ENCODE measurements at places on chromosomes 1 and 21. TPM values are rescaled to one million over a fixed set of nuclear protein-coding genes. Genes with fewer than 3 reads are reported as not detected.

GRCh38 chr1:189847613-189848012 is 630.1 kb downstream of the BRINP3 start:
- H3K36me3 ChIP-seq = no peaks in the 10 kb centered on the region
- no peak overlapping the region for H3K4me3 ChIP-seq
- H3K4me1 ChIP-seq = no peaks in the 10 kb centered on the region

DNA sequence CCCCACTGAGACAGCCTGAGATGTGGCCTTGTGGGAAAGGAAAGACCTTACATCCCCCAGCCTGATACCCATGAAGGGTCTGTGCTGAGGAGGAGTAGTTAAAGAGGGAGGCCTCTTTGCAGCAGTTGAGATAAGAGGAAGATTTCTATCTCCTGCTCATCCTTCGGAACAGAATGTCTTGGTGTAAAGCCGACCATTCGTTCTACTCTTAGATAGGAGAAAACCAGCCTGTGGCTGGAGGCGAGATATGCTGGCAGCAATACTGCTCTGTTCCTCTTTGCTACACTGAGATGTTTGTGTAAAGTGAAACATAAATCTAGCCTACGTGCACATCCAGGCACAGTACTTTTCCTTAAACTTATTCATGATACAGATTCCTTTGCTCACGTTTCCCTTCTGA is 1.5 kb upstream of the CCDC27 start:
- DNase-seq = no peak
- H3K4me3 ChIP-seq = no peak overlapping the region
- H3K4me1 ChIP-seq = no peaks in the 10 kb centered on the region
- H3K36me3 ChIP-seq = no peaks in the 10 kb centered on the region
- no peak overlapping the region for H3K27ac ChIP-seq

GRCh38 chr1:209657918-209658317 is 5.7 kb upstream of the LAMB3 start:
- peaks cover 79% of the 10 kb centered on the region for H3K4me1 ChIP-seq
- no peaks in the 10 kb centered on the region for H3K27me3 ChIP-seq
- no peak for DNase-seq
- H3K36me3 ChIP-seq = no peaks in the 10 kb centered on the region

SPATA1 gene
- total RNA-seq = not detected

DNA sequence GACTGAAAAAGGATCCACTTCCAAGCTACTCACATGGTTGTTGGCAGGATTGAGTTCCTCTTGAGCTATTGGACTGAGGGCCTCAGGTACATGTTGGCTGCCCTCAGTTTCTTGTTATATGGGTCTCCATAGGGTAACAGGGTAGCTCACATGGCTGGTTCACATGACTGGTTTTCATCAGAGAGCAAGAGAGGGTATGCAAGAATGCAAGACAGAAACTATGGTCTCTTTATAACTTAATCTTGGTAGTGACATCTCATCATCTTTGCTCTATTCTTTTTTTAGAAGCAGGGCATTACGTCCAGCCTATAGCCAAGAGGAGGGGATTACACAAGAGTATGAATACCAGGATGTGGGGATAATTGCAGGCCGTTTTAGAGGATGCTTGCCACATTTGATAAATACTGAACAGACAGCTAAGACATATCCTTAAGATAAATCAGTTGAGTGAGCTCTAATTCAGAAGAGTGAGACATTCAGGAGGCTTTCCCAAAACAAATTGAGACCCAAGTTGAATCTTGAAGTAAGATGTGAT is 100.2 kb downstream of the HMCN1 start:
- no peaks in the 10 kb centered on the region for H3K4me1 ChIP-seq
- no peaks in the 10 kb centered on the region for H3K27me3 ChIP-seq
- no peak overlapping the region for H3K4me3 ChIP-seq
- no peaks in the 10 kb centered on the region for H3K36me3 ChIP-seq
- no peak overlapping the region for H3K27ac ChIP-seq
- no peak for DNase-seq

GRCh38 chr1:227712648-227713047 is 22.5 kb downstream of the JMJD4 start:
- no peaks in the 10 kb centered on the region for H3K4me1 ChIP-seq
- no peak overlapping the region for H3K27ac ChIP-seq
- no peaks in the 10 kb centered on the region for H3K27me3 ChIP-seq
- no peak overlapping the region for H3K4me3 ChIP-seq
- no peak for DNase-seq

DNA sequence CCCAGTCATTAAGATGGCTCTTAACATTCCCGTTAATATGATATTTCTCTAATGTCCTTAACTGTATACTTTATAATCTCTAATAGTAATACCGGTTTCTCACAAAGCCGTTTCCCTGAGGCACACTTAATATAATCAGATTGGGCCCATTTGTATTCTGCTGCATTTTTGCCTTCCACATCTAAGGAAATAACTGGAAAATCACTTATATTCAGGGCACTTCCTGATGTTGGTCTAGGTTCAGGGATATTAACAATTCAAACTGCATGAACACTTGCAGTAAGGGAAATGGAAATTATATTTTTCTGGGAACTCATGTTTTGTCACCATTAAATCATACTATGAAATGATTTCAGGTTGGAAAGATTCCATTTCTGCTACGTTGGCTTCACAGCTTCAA is 119.8 kb downstream of the TPR start:
- H3K27me3 ChIP-seq = no peaks in the 10 kb centered on the region
- H3K36me3 ChIP-seq = no peaks in the 10 kb centered on the region
- H3K27ac ChIP-seq = no peak overlapping the region
- H3K4me3 ChIP-seq = no peak overlapping the region
- no peak for DNase-seq

AMY2A gene
- not detected for total RNA-seq

KCNH1 gene
- 0.16 TPM for total RNA-seq

CRP gene
- total RNA-seq = not detected

DNA sequence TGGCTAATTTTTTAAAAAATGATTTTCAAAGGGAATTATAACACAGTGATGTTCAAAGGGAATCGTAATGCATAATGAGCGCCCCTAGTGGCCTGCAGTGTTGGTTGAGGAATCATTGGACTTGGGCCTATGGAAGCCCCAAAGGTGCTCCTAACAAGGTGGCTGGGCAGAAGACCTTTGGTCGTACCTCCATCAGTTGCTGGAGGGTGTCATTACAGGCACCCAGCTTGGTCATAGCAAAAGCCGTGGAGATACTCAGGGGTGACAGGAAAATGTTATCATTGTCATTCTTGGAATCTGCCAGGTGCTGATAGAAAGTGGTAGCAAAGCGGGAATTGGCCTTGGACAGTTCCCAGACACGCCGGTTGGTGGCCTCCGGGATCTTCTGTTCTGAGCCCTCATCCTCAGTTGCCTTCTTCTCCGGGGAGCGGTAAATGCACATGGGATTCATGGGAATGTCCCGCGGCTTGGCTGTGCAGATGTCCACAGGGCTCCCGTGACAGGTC is 2.7 kb downstream of the SERPINC1 start:
- H3K27me3 ChIP-seq = no peaks in the 10 kb centered on the region
- no peak overlapping the region for H3K4me3 ChIP-seq
- no peak overlapping the region for H3K27ac ChIP-seq
- H3K4me1 ChIP-seq = 0 out of 2 replicates have a peak, but pooled peaks cover 7% of the 10 kb centered on the region

- no peak overlapping the region for H3K4me3 ChIP-seq
- no peaks in the 10 kb centered on the region for H3K4me1 ChIP-seq
- no peaks in the 10 kb centered on the region for H3K27me3 ChIP-seq
- H3K36me3 ChIP-seq = no peaks in the 10 kb centered on the region
These were observed 42.5 kb downstream of the EPRS1 start for GRCh38 chr1:220003610-220004299.

ITPKB gene
- 5.2 TPM for total RNA-seq

KRTAP25-1 gene
- total RNA-seq = not detected

GRCh38 chr1:197862671-197863070 is 39.8 kb upstream of the C1orf53 start:
- no peak for DNase-seq
- no peak overlapping the region for H3K27ac ChIP-seq
- H3K4me3 ChIP-seq = no peak overlapping the region
- H3K27me3 ChIP-seq = no peaks in the 10 kb centered on the region
- H3K36me3 ChIP-seq = no peaks in the 10 kb centered on the region

- no peak overlapping the region for H3K4me3 ChIP-seq
- H3K4me1 ChIP-seq = no peaks in the 10 kb centered on the region
- no peaks in the 10 kb centered on the region for H3K27me3 ChIP-seq
- DNase-seq = no peak
- no peak overlapping the region for H3K27ac ChIP-seq
These were observed 81.1 kb upstream of the ATP1B1 start for GRCh38 chr1:169025412-169025811.

GRCh38 chr1:63782982-63783381 is 9.2 kb downstream of the ROR1 start:
- H3K36me3 ChIP-seq = no peaks in the 10 kb centered on the region
- H3K4me1 ChIP-seq = no peaks in the 10 kb centered on the region
- H3K27me3 ChIP-seq = no peaks in the 10 kb centered on the region
- H3K4me3 ChIP-seq = no peak overlapping the region
- no peak for DNase-seq

PRDM16 gene
- 5.3 TPM for total RNA-seq

GRCh38 chr1:185846672-185847444 is 112.7 kb downstream of the HMCN1 start:
- DNase-seq = no peak
- H3K4me3 ChIP-seq = no peak overlapping the region
- no peaks in the 10 kb centered on the region for H3K27me3 ChIP-seq
- H3K36me3 ChIP-seq = no peaks in the 10 kb centered on the region
- H3K4me1 ChIP-seq = peaks cover 3% of the 10 kb centered on the region

GRCh38 chr1:210786546-210786945 is 347.4 kb downstream of the KCNH1 start:
- DNase-seq = no peak
- no peaks in the 10 kb centered on the region for H3K36me3 ChIP-seq
- no peaks in the 10 kb centered on the region for H3K4me1 ChIP-seq
- no peak overlapping the region for H3K27ac ChIP-seq
- no peaks in the 10 kb centered on the region for H3K27me3 ChIP-seq

GRCh38 chr1:205396967-205397616 is 24.8 kb downstream of the LEMD1 start:
- H3K4me3 ChIP-seq = no peak overlapping the region
- no peaks in the 10 kb centered on the region for H3K36me3 ChIP-seq
- no peak overlapping the region for H3K27ac ChIP-seq
- H3K27me3 ChIP-seq = no peaks in the 10 kb centered on the region
- H3K4me1 ChIP-seq = no peaks in the 10 kb centered on the region

DNA sequence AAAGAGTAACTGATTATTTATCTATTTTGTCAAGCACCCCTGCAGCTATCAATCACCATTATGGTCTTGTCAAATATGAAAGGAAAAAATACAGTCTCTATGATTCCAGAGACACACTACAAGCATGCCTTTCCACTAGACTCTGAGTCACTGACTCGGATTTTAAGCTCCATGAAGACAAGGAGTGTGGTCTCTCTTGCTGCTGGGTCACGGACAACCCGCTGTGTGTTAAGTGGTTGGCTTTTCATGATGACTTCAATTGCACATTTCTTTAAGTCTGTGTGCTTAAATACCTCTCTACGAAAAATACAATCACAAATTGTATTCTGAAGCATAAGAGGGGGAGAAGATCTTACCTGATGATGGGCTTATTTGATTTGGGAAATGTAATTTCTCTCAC is 14.0 kb upstream of the GNG4 start:
- H3K27me3 ChIP-seq = no peaks in the 10 kb centered on the region
- H3K27ac ChIP-seq = no peak overlapping the region
- H3K4me1 ChIP-seq = no peaks in the 10 kb centered on the region

GRCh38 chr1:233079574-233079973 is 129.2 kb downstream of the NTPCR start:
- no peak overlapping the region for H3K4me3 ChIP-seq
- no peak overlapping the region for H3K27ac ChIP-seq
- no peaks in the 10 kb centered on the region for H3K27me3 ChIP-seq
- H3K36me3 ChIP-seq = no peaks in the 10 kb centered on the region
- no peak for DNase-seq

GRCh38 chr1:53135735-53136114 is 6.7 kb downstream of the SLC1A7 start:
- DNase-seq = no peak
- no peak overlapping the region for H3K4me3 ChIP-seq
- no peaks in the 10 kb centered on the region for H3K36me3 ChIP-seq
- no peaks in the 10 kb centered on the region for H3K27me3 ChIP-seq

PODN gene
- not detected for total RNA-seq

DNA sequence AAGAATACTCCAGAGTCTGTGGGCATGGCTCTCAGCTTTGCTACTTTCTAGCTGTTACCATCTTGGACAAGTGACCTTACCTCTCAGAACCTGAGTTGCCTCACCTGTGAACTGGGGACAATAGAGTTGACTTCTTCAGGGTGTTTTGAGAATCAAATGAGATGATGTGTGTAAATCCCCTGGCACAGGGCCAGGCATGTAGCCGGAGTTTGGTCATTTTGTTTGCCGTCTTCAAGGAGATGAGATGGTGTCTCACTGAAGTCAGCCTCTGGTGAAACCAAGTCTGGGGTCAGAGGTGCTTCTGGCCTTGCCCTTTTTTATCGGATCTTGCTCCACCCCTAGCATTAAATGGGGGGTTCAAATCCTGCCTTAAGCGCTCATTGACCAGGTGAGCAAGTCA is 149.2 kb upstream of the TMEM51 start:
- no peaks in the 10 kb centered on the region for H3K27me3 ChIP-seq
- H3K4me3 ChIP-seq = no peak overlapping the region
- no peaks in the 10 kb centered on the region for H3K36me3 ChIP-seq
- DNase-seq = no peak
- H3K27ac ChIP-seq = no peak overlapping the region

GRCh38 chr1:184152974-184153373 is 101.4 kb downstream of the TSEN15 start:
- no peak overlapping the region for H3K27ac ChIP-seq
- H3K27me3 ChIP-seq = no peaks in the 10 kb centered on the region
- 0 out of 2 replicates have a peak overlapping the region, but pooled peaks have one; percentile 4 for H3K4me3 ChIP-seq
- no peaks in the 10 kb centered on the region for H3K4me1 ChIP-seq
- no peak for DNase-seq

KIF21B gene
- 2.6 TPM for total RNA-seq

- no peaks in the 10 kb centered on the region for H3K4me1 ChIP-seq
- H3K27ac ChIP-seq = no peak overlapping the region
- no peaks in the 10 kb centered on the region for H3K36me3 ChIP-seq
- no peak overlapping the region for H3K4me3 ChIP-seq
These were observed 97.0 kb downstream of the IER5 start for GRCh38 chr1:181185461-181185860.

- DNase-seq = no peak
- H3K27ac ChIP-seq = no peak overlapping the region
- no peaks in the 10 kb centered on the region for H3K27me3 ChIP-seq
- H3K4me3 ChIP-seq = no peak overlapping the region
These were observed 26.6 kb downstream of the TMEM51 start for GRCh38 chr1:15180189-15180588.

CAMK1G gene
- total RNA-seq = not detected

Measured in Caco-2 (cell line).